ENCODE measurements at places on chromosomes 3 and 15.

DNA sequence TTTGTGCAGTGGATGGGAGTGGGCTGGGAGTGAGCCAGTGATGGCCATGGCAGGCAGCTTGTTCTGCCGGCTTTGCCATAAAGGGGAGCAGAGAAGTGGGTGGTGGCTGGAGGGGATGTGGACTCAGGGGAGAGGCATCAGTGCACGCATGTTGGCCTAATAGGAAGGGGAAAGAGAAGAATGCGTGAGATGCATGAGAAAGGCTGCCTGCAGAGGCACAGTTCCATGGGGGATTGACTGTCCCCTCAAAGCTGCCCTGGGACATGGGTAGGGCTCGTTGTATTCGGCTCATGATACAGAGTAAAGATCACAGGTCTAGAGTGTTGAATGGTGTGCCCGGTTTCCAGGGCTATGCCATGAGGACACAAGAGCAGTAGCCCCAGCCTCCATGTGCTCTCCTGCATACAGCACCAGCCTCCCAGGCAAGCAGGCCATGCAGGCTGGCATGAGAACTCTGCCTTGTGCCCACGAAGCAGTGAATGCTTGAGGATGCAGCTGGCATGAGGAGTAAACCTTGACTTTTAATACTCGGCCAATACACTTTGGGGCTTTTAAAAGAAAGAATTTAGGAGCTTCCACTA lies 68.0 kb upstream of the SNRPA1 start:
- DNase-seq, result no peak

- no peak for DNase-seq
Measured at GRCh38 chr15:58690703-58691102, 58.8 kb downstream of the ADAM10 start.

DNA sequence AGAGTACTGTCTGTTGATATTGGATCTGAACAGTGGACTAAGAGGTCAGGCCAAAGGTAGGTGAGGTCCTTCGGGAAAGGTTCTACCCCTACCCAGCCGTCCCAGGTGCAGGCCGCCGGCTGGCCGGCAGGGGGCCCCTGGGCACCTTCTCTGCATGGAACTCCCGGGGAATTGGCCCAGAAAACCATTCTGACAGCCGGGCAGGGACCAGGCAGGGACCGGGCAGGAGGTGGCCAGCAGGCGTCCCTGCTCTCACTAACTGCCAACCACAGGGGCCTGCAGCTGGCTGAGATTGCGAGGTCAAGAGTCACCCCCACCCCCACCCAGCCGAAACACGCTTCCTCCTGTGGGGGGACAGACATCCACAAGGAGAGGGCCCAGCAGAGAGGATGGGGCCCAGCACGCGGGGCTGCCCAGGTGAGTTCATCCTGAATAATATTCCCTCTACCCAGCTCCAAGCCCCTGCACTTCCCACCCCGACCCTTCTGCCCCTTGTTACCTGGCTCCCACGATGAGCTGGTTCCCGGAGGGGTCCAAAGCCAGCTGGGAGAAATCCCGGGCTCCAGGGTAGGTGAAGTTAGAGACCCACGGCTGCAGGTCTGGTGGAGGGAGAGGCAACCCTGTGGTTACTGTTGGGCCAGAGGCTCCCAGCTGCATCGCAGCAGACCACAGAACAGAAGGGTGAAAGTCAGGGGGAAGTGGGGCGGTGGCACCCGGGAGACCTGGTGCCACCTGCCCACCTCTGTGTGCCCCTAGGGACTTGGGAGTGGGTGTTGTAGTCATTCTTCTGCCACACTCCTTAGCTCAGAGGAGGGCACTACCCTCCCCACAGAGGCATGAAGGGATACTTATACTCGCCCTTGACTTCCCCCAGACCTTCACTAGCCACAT lies 84.4 kb downstream of the SEMA5B start:
- peak; percentile 91 for DNase-seq

DNA sequence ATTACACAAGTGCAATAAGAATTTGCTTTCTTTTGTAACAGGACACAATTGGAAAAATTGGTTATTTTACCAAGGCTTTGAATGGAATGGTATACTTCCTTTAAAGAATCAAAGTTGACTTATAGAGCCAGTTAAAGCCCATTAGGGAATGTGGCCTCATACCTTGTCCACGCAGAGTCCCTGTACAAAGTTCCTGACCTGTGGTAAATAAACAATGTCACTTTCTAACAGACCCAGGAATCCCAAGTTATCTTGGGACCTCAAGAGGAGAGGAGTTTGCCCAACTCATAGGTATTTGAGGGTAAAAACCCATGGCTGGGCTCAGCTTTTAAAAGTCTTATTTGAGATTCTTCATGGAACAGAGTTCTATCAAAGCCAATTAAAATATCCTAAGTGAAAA lies 12.0 kb upstream of the NUP210 start:
- no peak for DNase-seq

DNA sequence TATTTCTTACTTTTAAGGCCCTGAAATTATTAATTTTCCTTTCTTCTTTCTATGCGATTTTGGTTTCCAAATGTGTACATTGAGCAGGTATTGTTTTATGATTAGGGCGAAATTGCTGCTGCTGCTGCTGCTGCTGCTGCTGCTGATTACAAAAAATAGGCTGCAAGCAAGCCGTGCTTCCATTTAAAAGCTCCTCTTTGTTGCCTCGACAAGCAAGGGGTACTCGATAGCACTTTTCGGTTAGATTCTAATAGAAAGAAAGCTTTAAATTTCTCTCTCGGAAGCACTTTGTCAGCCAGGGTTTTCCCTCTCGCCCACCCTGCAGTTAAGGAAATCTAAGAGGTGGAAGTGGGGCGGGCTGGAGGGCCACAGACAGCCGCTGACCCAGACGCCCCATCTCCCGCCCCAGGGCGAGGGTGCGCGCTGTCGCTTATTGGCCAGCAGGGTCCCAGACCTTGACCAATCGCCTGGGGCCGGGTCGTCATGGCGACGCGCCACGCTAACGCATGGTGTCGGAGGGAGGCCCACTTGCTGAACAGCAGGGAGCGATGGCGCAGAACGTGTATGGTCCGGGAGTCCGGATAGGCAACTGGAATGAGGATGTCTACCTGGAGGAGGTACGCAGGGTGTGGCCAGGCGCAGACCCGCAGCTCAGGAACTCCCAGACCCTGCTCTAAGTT lies at the start of gene CFAP161:
CFAP161 (plus strand) TSS at position 489 of the 680 bp plus-strand sequence; CDS start at position 549, 60 bp downstream.
- DNase-seq, result peak; percentile 95

DNA sequence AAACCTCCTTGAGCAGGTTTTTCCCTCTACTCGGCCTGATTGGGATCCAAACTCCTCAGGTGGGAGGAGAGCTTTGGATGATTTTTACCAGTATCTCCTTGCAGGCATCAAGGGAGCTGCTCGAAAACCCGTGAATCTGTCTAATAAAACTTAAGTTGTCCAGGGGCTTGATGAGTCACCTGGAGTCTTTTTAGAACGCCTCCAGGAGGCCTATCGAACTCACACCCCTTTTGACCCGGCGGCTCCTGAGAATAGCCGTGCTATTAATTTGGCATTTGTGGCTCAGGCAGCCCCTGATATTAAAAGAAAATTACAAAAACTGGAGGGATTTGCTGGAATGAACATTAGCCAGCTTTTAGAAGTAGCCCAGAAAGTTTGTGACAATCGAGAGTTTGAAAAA lies 41.6 kb downstream of the ZBTB11 start:
- no peak for DNase-seq

GRCh38 chr3:141646760-141647561 lies 91.1 kb upstream of the RNF7 start:
- peak; percentile 48 for DNase-seq

DNA sequence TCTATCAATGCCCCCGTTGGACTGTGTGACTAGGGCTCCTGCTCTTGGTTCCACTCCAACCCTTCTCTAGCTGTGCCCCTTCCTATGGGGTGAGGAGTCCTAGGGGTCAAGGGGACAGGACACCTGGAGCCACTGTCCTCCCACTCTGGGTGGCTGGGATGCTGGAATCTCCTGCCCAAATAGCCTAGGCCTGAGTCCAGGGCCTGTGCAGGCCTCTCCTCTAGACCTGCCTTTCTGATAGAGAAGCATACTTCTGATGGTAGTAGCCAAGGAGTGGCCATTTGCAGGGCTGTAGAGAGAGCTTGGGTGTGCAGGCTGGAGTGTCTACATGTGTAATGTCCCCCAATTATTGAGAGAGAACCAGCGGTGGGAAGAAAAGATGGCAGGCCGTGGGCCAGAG lies 54.2 kb downstream of the ITGA11 start:
- no peak for DNase-seq

- no peak for DNase-seq
Measured at GRCh38 chr3:16721494-16721893, 116.3 kb upstream of the DAZL start.

GRCh38 chr15:63605036-63605435 lies 7.8 kb downstream of the FBXL22 start:
- DNase-seq, result no peak

GRCh38 chr15:74955017-74955416 lies 1.6 kb downstream of the RPP25 start:
- no peak for DNase-seq

- no peak for DNase-seq
Measured at GRCh38 chr15:68699881-68700454, 120.7 kb downstream of the ANP32A start.

Data from WTC11 (cell line).